ENCODE measurements at places on chromosomes 11 and 22. TPM values are rescaled to one million over a fixed set of nuclear protein-coding genes. Genes with fewer than 3 reads are reported as not detected.
A peak's percentile ranks its signal among the peaks of the same experiment; 100 is the strongest.

DNA sequence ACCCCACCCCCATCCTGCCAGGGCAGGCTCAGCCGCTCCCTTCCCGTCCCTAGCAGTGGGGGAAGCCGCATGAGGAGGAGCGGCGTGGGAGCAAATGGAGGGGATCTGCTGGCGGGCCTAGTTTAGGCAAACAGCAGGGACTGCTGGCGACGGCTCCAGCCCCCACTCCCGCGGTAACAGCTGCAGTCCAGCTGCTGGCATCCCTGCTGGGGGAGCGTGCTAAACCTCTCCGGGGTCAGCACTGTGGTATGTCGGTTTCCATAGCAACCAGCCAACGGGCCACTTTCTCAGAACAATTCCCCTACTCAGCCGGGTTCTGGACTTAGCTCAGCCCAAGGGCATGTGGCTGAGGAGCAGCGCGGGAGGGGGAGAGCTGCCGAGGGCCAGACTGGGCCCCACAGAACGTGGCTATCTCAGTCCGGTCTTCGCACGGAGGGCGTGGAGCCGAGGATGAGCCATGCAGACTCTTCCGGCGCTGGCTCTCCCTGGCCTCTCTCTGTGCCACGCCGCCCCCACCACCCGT, 98.8 kb downstream of the PKNOX2 start:
- DNase-seq: peak; percentile 37

- DNase-seq: no peak
Measured at GRCh38 chr11:77517753-77518152, 43.9 kb upstream of the PAK1 start.

GRCh38 chr11:60336767-60337391, 9.8 kb downstream of the MS4A6E start:
- no peak for DNase-seq

DNA sequence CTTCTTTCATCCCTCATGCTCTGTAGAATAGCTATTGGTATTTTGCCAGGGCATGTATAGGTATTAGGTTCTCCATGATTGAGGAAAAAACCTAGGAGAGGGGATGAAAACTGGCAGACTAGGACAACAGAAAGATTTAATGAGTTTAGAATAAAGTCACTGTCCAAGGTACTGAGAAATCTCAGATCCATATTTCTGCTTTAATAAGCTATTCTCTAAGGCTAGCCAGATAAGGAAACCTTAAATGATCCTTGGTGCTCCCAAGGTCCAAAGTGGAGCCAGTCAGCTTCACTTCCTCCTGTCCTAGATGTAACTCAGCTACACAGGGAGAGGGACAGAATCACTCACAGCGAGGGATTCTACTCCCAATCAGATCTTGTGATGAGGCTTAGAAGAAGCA, 13.7 kb upstream of the CSNK2A3 start:
- no peak for DNase-seq

DNA sequence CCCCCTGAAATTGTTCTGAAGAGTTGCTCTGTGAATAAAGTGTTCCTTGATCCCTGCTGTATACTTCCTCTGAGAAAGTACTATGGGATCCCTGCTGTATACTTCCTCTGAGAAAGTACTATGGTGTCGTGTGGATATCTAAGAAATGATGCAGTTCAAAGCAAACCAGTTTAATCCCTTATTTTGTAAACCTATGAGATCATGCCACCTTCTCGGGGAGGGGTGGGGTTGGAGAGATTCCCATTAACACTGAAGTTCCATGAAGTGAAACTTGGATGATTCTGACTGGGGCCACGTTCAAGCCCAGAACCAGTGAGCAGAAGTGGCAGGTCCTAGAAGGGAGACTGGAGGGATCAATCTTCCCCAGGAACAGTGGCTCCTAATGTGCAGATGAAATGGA, 13.0 kb upstream of the TP53AIP1 start:
- DNase-seq: no peak

- DNase-seq: no peak
Measured at GRCh38 chr11:17742019-17742418, 7.4 kb downstream of the KCNC1 start.

DNA sequence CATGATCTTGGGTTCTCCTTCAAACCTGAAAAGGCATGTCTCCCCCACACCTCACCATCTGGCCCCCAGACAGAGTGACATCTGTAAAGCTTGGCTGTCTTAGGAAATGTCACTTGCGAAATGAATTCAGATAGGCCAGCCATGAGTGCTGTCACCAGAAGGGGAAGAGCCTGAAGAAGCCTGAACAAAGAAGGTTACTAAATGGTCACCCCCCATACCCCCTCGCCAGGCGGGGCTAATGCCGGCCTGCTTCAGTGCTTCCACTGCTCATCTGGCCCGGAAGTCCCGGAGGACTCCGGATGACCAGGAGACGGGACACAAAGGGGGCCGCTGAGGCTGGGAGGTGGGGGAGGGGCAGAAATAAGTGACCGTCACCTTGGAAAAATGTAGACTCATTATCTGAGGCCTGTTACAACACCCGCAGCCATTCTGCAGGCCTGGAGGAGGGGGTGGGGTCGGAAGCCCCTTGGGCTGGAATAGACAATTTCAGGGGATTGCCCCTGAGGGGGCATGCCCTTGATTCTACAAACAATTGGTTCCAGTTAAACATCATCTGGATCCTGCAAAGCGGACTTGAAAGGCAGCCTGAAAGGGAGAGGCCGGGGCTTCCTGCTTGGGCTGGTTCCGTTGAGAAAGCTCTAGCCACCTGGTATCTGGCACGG, 43.2 kb downstream of the NAT10 start:
- DNase-seq: no peak

NUDT8 gene
- 2.4 TPM for total RNA-seq

HEPACAM gene
- total RNA-seq: 2.3 TPM

PGA5 gene
- 0.75 TPM for total RNA-seq

GGT5 gene
- 43.4 TPM for total RNA-seq

TRIM48 gene
- not detected for total RNA-seq
